ENCODE measurements at places on chromosomes 1 and 21. TPM values are rescaled to one million over a fixed set of nuclear protein-coding genes. Genes with fewer than 3 reads are reported as not detected.

The KLHDC8A gene
- total RNA-seq = 0.18 TPM

DNA sequence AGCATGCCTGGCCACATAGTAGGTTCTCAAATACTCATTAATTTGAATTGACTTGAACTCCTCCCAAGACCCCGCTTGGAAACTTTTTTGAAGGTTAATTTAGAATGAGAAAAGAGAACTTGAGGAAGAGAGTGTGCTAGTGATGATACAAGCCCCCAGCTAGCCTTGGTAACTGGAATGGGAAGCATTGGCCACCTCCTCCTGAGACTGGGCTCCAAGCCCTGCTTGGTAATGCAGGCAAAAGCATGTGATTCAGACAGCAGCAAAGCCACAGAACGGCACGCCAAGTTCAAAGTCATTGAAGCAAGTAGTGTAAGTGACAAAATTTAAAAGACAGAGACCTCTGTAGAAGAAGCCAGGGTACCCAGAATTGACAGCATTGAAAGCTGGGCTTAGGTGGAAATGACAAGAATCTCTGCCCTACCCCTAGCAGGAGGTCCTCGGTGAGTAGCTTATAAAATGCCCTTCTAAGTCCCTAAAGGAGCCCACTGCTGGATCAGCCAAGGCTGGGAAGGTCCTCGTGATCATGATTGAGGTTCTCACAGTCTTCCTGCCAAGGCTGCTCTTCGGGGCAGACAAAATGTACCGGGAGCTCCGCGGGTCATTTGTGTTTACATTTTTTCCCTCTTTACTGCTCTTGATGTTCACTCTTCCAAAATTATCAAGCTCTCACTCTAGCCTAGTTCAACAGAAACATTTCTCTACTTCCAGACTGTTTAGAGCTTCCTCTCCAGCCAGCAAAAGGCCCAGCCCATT, 99.4 kb downstream of the TSEN15 start:
- DNase-seq = no peak
- no peaks in the 10 kb centered on the region for H3K4me1 ChIP-seq
- no peak overlapping the region for H3K27ac ChIP-seq
- no peaks in the 10 kb centered on the region for H3K36me3 ChIP-seq
- no peaks in the 10 kb centered on the region for H3K27me3 ChIP-seq
- H3K4me3 ChIP-seq = no peak overlapping the region

GRCh38 chr1:163161337-163161736, 41.4 kb downstream of the RGS5 start:
- no peaks in the 10 kb centered on the region for H3K4me1 ChIP-seq
- no peak overlapping the region for H3K4me3 ChIP-seq
- DNase-seq = no peak
- H3K36me3 ChIP-seq = peaks cover 12% of the 10 kb centered on the region
- no peaks in the 10 kb centered on the region for H3K27me3 ChIP-seq
- no peak overlapping the region for H3K27ac ChIP-seq

The ITLN1 gene
- 0.21 TPM for total RNA-seq

The FALEC gene
- total RNA-seq = not detected

DNA sequence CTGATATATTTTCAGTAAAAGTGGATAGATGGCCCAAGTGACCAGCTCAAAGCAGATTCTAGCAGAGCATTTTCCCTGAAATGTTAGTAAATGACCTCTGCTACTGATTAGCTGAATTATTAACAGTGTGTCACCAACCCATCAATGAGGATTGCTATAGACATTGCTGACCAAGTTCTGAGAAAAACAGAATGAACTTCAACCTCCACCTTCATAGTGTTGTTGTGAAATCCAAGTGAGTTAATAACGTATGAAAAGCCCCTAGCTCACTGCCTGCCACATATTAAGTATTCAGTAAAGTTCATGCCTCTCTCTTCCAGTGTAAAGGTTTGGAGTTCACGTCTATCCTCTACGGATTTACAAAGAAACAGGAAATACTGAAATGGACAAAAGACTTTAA, 15.8 kb downstream of the PLPP3 start:
- no peak overlapping the region for H3K4me3 ChIP-seq
- no peaks in the 10 kb centered on the region for H3K27me3 ChIP-seq
- H3K4me1 ChIP-seq = peaks cover 37% of the 10 kb centered on the region
- H3K36me3 ChIP-seq = no peaks in the 10 kb centered on the region

DNA sequence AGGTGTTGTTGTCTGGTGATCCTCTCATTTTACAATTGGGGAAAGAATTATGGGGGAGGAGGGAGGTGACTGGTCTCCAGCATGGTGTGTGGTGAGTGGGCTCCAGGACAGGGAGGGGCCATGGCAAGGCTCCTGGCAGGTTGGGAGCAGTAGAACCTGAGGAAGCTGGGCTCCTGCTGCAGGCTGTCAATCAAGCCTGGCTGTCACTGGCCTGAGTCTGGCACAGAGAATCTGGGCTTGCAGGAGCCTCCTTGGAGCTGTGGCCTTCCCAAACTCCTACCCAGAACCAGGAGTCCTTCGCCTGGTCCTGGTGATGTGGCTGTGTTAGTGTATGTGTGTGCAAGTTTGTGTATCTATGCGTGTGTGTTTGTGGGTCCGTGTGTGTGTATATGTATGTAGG, 131.9 kb upstream of the CSF3R start:
- H3K27ac ChIP-seq = no peak overlapping the region
- no peaks in the 10 kb centered on the region for H3K27me3 ChIP-seq
- no peaks in the 10 kb centered on the region for H3K4me1 ChIP-seq
- DNase-seq = no peak

Data from cardiac muscle cell (in vitro differentiated cells and primary cell).